Activated gamma-delta T cell treated with Interleukin-2 at 50 U/mL for 16 hours (primary cell): ENCODE measurements at places on chromosomes 13 and 19.
A peak's percentile ranks its signal among the peaks of the same experiment; 100 is the strongest.

- no peak for DNase-seq
These were observed 42.7 kb upstream of the SLC15A1 start for GRCh38 chr13:98795220-98795619.

GRCh38 chr13:110108348-110109139 lies 198.4 kb downstream of the COL4A1 start:
- no peak for DNase-seq

DNA sequence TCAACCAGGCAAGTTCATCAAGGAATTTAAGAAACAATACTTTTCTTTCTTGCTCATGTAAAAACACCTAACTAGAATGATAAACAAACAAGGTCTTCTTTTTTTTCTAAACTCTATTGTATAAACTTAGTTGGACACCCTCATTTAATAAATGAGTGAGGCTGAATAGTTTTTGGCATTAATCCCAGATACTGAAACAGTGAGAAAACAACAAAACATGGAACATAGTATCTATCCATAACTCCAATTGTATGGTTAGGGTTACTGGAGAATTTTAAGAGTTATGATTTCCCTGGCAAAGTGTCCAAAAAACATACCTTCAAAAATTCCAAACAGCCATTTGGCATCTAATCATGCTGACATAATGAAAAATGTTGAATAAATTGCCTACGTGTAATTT lies 5.8 kb upstream of the POMP start:
- no peak for DNase-seq

DNA sequence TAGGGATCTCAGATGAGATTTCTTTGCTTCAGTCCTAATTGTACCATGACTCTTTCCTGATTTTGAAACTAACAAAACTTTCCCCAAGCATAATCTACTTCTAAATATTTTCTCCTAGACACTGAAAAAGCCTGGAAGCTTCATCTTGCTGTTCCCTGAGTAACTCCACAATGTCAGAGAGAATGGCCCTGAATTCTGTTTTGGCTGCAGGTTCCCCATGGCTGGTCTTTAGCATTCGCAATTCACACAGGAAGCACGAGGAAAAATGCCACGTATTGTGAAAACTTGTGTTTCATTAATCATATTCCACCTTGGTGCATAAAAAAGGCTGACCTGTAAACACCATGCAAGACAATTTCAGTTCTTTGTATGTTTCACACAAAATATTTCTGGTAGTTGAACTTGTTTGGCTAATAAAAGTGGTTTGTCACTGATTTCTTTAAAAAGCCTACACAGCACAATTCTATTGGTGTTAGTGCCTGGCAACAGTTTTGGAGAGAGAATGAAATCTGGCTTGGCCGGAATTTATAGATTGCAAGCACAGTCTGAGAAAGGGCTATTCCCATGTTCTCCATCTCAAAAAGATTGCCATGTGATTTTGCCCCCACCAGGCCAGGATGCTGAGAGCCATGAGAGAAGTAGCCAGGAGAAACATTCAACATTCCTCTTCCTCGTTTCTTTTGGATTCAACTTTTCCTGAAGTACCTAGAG lies 367.1 kb downstream of the NDFIP2 start:
- DNase-seq, result no peak

- DNase-seq, result no peak
These were observed 34.6 kb downstream of the CRTC1 start for GRCh38 chr19:18718015-18718526.

DNA sequence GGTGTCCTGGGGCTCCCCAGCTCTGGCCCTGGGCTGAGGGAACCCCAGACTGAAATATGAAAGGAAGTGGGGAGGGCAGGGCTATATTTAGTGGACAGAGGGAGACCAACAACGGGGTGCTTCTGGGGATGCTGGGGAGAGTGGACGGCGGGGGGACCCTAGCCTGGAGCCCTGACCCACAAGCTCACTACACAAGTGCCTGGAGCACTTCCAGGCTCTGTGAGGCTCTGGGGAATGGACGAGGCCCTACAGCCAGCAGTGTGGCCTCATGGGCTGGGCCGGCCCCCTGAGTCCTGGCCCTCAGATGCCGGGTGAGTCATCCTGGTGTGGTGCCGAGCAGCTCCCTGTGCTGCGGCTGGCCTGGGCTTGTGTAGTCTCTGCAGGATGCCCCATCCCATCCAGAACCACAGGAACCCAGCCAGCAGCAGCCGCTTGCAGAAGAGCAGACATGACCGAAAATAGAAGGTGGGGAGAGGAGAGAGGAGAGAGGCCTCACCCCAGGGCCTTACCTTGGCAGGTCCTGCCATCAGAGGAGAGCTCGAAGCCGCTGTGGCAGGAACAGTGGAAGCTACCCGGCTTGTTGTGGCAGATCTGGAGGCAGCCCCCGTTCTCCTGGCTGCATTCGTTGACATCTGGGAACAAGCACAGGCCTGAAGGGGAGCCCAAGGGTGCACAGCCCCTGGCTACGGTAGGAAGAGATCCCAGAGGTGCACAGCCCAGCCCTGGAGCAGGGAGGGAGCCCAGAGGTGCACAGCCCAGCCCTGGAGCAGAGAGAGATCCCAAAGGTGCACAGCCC lies 26.1 kb downstream of the GAS6 start:
- DNase-seq, result no peak

DNA sequence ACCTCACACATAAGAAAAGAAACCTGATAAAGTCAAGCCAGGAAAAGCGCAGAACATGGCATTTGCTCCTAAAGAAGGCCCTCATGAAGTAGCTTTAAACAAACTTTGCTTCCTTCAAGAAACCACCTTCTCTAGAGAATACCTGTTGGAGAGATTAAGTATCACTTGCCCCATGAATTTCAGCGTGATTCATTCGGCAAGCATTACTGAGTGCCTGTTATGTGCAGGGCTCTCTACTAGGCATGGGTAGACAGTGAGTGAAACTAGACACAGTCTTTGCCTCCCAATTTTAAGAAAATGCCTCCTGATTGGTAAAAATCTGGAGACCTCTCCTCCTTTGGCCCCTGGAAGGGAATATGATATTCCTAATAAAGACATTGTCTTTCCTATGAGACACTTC lies 475.8 kb upstream of the NBEA start:
- no peak for DNase-seq

DNA sequence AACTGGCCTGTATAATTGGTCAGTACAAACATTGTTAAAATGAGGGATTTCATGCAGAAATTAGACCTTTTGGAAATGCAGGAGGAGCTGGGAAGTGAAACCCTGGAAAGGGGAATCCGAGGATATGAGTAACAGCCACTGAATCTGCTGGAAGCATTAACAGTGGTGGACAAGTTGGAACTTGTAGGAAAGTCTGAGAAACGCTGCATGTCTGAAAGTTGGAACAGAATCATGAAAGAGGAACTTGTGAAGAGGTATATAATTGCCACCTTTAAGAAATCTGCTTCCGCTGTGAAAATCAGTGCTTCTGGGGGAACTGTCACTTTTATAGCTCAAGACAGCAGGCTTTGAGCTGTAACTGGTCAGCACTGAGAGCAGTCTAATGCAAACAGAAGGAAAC lies 716.5 kb upstream of the PRR20A start:
- DNase-seq, result no peak

GRCh38 chr13:93169980-93170379 lies 56.6 kb upstream of the GPC6 start:
- DNase-seq, result no peak

DNA sequence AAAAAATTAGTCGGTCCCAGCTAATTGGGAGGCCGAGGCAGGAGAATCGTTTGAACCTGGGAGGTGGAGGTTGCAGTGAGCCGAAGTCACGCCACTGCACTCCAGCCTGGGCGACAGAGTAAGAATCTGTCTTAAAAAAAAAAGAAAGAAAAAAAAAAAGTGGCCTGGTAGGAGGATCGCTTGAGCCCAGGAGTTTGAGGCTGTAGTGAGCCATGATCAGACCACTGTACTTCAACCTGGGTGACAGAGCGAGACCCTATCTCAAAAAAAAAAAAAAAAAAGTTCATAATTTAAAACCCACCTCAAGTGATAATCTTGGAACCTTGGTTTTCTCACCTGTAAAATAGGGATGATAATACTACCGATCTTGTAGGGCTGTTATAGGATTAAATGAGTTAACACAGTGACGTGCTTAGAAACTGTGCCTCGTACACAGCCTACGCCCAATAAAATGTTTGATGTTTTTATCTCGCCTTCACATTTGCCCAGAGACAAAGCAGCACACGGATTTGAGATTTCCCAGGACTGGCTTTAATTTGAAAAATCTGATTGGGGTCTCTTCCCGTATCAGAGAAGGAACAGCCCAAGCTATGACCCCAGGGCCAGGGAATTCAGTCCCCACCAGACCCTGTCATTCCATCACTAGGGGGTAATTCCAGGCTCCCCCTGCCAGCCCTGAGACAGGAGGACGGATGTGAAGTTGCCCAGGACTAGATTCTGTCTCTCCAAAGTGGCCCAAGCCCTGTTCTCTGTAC lies 3.6 kb downstream of the SERTAD1 start:
- no peak for DNase-seq

DNA sequence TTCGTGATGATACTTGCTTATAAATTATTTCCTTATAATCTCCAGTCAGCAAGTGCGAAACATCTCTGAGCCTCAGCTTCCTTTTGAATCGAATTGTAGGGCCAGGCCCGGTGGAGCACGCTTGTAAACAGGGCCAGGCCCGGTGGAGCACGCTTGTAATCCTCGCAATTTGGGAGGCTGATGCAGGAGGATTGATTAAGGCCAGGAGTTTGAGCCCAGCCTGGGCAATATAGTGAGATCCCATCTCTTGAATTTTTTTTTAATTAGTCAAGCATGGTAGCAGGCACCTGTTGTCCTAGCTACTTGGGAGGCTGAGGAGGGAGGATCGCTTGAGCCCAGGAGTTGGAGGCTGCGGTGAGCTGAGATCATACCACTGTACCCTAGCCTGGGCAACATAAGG lies 116.2 kb upstream of the MCF2L start:
- no peak for DNase-seq

- DNase-seq, result no peak
These were observed 26.3 kb downstream of the TINCR start for GRCh38 chr19:5541456-5541855.

DNA sequence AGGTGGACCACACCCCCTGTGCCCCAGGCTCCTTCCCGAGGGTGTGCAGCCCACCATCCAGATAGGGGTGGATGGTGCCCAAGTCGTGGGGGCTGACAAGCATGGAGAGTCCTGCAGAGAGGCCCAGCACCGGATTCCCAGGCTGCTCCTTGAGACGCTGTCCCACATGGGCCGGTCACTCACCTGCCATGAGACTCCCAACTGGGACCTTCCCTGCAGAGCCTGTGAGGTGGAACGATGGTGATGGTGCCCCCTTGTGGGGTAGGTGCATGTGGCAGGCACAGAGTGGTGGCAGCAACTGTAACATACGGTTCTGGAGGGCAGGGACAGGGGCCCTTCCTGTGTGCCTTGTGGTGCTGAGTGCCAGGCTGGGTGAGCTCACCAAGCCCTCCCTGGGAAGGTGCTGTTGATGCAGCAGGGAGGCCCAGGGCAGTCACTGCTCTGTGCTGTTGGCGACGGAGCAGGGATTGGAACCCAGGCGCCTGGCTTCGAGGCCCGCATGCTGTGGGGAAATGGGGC lies 33.1 kb downstream of the PPP1R37 start:
- peak; percentile 65 for DNase-seq

DNA sequence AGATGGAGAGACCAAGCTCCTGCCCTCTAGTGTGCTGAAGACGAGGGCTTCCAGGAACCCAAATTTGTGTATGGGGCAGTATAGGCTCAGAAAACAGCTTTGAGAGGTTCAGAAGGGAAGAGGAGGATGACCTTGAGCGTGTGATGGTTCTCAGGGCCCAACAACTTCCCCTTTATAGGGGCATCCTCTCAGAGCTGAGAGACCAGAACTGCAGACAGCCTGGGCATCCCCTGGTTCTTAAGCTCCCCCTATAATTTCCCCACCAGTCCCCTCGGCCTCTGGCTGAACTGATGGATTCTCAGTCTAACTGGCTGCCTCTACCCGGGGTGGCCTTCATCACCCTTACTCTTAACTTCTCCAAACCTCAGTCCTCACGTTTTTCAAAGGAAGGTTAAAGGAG lies 167.5 kb downstream of the URI1 start:
- no peak for DNase-seq

DNA sequence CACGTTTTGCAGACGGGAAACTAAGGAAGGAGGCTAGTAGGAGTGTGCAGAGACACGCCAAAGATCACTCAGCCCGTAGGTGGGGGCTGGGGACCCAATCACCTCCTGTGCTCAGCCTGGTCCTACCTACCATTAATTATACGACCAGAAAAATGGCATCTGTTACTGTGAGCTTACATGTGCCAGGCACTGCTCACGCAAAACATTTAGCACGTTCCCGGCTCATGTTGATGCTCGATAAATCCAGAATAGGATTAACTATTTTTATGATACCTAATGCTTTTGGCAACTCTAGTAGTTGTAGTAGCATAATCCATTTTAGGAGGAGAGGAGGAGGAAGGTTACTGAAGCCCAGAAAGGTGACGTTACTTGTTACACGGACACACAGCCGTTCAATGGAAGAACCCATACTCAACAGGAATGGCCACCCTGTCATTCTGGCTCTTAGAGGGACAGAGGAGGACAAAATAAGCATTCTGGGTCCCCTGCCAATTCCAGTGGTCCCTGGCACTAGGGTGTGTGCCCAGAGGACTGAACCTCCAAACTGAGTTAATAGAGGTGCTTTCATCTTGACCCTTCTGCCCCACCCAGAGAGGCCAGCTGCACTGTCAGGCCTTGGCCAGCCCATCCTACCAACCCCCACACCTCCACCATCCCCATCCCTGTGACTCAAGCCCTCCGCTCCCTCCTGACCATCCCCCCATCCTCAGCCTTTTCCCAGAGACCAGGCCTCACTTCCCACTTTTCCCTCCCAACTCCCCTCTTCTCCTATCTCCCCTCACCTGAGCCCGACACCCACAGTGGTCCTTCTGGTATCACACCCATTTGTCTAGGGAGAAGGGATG lies 5.0 kb upstream of the EML2 start:
- no peak for DNase-seq

GRCh38 chr19:13717194-13717643 lies 47.1 kb upstream of the MRI1 start:
- no peak for DNase-seq

DNA sequence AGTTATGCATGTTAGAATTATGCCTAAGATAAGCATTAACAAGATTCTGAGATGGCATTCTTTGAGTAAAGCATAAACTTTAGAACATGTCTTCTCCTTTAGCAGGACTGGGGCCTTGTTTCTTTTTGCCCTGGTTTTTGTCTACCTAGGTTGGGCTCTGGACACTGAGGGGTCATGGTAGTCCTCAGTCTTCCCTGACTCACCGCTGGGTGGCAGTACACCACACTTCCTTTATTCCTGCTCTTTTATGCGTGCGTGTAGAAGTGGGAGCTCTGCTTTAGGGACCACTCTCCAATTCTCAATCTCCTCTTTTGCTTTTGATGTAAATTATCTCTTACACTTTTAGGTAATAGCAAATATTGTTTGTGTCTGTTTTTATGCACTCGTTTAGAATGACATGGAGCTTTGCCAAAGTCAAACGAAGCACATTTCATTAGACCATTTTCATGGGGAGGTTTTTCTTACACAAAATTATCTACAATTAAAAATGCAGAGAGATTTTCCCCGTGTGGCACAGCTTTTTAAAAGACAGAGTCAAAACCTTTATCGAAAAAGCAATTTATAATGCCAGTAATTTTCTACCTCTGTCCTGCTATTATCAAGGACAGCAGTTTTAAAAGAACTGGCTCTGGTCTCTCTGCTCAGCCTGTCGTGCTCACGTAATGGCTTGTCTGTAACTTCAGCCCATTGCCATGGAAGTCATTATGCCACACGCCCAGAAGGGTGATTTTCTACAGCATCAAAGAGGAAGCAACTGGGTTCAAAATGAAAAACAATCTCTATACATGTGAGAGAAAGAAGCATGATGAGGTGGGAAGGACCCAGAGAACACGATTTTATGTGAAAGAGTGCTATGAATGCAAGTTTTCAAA lies 413.9 kb downstream of the COG6 start:
- peak; percentile 76 for DNase-seq
